Activated T-helper 9 cell treated with anti-CD3 and anti-CD28 coated beads, Interleukin-2, amount 50 U/mL, for 16 hours (primary cell): ENCODE measurements at places on chromosomes 6 and 20.

- no peak for DNase-seq
Measured at GRCh38 chr20:38810926-38811630, 5.6 kb downstream of the PPP1R16B start.

GRCh38 chr6:118913161-118913560 lies 19.2 kb downstream of the ASF1A start:
- DNase-seq: no peak

DNA sequence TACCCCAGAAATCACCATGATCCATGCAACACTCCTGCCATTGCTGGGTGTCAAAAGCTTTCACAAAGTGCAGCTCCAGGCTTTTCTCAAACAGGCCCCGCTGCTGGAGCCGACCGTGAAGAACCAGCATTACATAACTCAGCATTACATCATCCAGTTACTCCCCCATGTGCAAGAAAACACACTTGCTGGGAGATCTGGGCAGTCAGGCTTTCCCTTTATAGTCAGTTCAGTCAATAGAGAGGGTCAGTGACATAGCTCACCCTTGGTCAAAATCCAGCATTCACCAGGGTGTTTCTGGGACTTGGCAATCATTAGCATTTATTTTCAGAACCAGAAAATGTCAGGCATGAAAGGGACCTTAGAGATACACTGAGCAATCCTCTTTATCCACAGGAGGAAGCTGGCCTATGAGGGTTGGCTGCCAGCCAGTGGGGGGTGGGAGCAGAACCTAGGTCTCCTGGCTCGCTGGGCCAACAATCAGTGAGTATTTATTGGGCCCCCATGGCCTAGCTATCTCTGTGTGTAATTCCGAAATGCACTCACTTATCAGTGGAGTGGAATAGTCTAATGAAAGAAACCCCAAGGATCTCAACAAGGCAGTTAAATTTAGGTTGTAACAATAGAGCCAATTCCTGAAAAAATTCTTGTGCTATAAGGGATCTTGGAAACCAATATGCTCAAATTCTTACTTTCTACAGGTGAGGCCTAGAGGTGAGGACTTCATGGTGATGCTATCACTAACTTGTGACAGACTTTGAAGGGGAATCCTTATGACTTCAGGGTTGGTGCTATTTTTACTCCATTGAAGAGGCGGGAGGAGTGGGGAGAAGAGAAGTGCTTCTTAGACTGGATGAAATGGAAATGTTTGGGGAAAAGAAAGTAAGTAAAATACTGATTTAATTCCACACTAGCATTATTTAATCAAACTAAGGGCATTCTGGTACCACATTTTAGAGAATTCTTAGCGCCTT lies 54.6 kb downstream of the LYRM4 start:
- no peak for DNase-seq

DNA sequence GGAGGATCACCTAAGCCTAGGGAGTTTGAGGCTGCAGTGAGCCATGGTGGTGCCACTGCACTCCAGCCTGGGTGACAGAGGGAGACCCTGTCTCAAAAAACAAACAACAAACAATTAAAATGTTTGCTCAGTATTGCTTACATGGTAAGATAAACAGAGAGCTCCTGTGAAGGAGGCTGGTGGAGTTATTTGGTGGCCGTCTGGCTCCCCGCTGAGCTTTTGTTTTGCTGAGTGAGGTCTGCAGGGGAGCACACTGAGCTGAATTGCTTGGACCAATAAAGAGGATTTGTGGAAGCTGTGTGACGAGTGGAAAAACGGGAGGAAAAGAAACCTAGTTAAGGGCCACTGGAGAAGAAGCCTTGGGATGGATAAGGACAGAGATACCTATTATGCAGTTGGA lies 41.1 kb upstream of the BMP6 start:
- no peak for DNase-seq

DNA sequence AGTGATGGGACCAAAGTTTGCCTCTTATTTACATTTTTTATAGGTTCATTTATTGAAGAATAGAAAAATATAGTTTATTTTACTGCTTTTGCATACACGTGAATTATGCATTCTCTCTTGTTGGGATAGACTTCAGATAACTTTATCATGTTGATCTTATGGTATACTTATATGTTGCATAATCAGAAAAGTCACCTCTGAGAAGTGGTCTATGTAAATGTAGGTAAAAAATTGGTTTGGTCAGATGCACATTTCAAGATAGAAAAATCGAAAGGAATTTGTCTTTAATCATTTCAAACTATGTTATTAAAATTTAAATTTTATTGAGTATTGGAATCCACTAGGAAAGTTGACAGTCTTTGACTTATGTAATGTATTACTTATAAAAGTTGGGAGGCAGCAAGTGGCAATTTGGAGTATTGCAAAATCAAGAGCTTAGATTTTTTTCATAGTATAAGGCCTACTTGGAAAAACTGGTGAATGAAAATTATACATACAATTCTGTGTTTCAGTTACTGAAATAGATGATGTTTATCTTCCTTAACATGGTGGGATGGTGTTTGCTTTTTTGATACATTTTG lies 2.4 kb downstream of the PHF3 start:
- no peak for DNase-seq

DNA sequence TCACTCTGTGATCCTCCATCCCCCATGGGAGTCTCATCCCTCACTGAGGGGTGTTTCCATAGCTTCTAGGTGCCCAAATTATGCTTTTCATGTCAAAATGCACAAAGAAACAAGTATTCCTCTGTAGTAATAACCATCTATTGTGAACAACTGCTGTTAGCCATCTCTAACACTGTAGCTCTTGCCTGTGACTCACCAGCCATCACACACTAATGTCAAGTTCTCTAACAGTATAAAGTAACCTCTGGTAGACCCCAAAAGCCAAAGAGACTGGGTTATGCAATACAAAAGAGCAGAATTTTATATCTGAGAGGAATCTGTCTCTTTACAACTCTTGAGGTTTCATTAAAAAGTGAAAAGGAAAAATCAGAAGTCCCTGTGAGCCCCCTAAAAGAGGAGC lies 25.4 kb upstream of the IYD start:
- DNase-seq: no peak

GRCh38 chr20:25484224-25484846 lies 76.9 kb downstream of the GINS1 start:
- DNase-seq: no peak

GRCh38 chr6:148502773-148503135 lies 160.1 kb downstream of the SASH1 start:
- DNase-seq: no peak

GRCh38 chr6:124430740-124431318 lies 531.4 kb upstream of the RNF217 start:
- DNase-seq: no peak

DNA sequence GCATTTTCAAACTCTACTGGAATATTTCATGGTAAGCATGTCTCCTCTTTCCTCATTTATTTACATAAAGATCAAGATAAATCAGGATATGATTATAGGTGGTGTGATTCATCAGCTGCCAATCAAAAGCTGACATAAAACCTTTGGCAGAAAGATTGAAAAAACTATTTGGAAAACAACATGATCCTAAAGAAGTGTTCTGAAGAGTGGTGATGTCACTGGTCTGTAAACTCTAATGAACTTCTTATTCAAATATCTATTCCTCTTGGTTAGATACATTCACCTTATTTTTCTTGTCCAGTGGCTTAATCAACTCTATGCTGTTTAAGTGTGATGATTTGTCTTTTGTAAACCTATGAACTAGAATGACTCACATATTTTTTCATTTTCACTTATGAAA lies 535.5 kb upstream of the CITED2 start:
- DNase-seq: no peak

DNA sequence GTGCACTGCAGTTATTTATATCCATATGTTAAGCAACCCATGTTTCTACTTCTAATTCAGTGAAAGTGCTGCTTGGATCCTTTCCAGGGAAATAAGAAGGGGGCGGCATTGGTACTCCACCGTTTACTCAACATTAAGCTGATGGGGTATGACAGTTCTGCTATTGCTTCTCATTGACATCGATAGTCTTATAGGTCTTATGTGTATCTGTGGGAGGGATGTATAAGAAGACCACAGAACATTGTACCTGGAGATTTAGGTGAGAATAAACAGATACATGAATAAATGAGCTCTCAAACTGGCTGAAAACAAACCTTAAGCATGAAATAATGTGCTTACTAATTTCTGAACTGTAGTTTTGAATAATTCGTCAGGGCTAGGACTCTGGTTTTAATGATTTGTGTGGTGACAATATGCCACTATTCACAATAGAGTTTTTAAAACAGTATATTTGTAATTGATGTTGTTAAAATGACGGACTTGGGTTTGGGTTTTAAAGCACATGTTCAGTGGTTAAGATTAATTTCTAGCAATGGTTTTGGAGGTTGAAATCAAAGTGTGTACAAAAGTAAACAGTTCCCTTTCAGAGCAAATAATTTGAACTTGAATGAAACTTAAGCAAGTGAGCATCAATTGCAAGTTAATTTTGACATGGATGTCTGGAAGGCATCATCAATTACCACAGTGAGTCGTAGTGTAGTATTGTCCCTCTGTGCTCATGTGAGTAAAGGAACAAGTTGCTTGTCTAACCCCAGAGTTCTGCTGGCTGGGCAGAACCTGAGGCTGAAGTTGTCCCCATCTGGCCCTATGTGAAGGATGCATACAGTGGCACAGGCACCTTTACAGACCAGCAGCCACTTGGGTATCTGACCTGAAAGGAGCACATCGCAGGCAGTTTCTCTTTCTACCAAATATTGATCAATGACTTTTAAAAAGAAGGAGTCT lies 84.7 kb upstream of the SUPT3H start:
- no peak for DNase-seq

DNA sequence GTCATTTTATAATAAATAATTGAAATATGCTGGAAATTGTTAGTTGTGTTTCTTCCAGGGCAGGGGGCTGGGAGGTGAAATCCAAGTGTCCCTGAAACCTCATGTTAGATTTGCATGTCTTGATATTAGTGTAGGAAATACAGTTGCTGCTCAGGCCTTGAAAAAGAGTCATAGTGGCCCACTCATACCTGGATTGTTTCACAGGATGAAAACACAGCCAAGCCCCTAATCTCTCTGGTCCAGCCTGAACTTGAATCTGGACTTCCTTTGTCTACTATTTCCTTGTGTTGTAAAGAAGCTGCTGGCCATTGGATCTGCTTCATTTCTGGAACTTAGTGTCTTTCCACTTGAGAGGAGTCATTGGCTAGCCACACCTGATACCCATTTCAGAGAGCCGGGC lies 108.8 kb upstream of the JARID2 start:
- no peak for DNase-seq

GRCh38 chr20:53941680-53942471 lies 128.5 kb downstream of the BCAS1 start:
- DNase-seq: no peak

DNA sequence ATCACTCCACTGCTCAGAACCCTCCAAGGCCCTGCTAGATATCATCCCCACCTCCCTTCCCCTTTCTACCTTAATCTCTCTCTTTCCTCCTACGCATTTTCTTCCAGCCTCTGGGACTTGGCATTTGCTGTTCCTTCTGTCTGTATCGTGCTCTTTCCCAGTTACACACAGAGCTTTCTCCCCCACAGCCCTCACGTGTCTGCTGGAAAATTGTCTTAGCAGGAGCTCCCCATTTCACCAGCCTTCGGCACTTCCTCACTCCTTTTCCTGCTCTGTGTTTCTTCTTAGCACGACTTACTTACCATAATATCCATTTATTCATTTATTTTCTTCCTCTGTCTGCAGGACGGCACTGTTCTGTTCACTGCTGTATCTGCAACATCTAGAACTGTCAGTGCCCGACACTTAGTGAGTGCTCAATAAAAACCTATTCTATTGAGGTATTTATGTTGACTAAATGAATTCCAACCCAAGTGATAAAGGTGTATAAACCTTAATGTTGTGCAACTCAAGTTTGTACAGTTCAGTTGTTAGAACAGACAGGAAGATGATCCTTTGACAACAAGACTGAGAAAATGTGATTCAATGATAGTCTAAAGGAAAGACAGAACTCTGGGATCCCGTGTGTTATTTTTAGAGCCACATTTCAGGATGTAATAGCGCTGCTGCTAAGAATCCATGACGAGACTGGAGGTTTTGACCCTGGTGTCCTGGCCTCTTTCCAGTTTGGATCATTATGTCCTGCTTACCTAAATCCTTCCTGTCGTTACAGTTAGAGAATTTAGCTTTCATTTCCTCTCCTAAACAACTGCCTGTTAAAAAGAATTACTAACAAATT lies 170.1 kb upstream of the LAMP5 start:
- no peak for DNase-seq

DNA sequence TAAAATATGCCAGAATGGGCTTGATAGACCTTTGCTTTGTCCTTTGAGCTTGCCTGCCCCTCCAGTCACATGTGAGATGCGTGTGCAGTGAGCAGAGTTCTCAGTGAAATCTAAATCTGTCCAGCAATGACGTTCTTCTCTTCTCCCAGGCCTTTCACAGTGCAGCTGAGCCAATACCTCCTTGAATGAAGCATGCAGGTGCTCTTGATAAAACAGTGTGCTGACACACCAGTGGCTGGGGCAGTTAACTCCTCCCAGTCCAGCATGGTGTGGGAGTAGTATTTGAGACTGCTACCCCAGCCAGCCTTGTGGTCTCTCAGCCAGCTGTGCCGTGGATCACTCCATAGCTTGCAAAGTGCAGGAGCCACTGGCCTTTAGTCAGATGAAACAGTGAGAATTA lies 240.5 kb downstream of the FARS2 start:
- no peak for DNase-seq

GRCh38 chr6:74677463-74677862 lies 528.4 kb downstream of the COL12A1 start:
- no peak for DNase-seq

DNA sequence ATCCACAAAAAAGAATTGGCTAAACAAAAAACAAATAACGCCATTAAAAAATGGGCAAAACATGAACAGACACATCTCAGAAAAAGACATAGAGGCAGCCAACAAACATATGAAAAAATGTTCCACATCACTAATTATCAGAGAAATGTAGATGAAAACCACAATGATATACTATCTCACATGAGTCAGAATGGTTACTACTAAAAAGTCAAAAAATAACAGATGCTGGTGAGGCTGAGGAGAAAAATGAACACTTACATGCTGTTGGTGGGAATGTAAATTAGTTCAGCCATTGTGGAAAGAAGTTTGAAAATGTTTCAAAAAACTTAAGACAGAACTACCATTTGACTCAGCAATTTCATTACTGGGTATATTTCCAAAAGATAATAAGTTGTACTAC lies 430.1 kb upstream of the JAG1 start:
- DNase-seq: no peak

GRCh38 chr20:63900413-63900812 lies 5.5 kb downstream of the DNAJC5 start:
- DNase-seq: no peak

DNA sequence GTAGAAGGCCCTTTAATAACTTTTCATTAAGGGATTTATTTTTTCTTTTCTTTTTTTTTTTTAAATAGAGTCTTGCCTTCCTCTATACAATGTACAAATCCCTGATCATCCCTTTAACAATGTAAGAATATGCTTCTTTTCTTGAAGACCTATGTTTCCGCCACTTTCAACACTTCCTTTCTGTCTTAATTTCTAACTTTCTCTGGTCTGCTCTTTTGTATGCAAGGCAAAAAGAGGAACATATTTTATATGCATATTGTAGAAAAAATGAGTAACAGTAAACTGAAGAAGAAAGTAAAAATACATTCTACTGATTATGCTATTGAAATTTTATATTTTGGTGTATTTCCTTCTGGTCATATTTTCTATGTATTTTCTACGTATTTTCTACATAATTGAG lies 484.7 kb downstream of the TFAP2B start:
- DNase-seq: no peak

GRCh38 chr6:146273490-146273889 lies 244.6 kb downstream of the GRM1 start:
- DNase-seq: no peak

GRCh38 chr6:121442576-121442975 lies 7.1 kb downstream of the GJA1 start:
- no peak for DNase-seq
